ENCODE measurements at places on chromosomes 3 and 15.

DNA sequence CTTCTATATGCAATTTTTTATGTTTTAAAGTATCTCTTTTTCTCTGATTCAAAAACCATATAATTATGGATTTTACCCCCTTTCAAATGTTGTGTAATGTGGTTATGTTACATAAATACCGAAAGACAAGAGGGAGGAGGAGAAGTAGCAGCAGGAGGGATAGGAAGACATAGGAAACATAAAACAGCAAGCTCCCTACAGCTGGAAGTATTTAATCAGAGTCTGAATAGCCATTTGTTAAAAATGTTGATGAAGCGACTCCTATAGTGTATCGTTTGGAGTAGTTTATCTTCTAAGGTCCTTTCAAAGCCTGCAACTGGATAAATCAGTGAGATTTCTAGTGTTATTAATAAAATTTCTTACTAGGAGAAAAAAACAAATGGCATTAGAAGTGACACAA, 598.1 kb upstream of the GOLIM4 start:
- DNase-seq, result no peak

- no peak for DNase-seq
These were observed 182.3 kb upstream of the LPP start for GRCh38 chr3:187971629-187972028.

DNA sequence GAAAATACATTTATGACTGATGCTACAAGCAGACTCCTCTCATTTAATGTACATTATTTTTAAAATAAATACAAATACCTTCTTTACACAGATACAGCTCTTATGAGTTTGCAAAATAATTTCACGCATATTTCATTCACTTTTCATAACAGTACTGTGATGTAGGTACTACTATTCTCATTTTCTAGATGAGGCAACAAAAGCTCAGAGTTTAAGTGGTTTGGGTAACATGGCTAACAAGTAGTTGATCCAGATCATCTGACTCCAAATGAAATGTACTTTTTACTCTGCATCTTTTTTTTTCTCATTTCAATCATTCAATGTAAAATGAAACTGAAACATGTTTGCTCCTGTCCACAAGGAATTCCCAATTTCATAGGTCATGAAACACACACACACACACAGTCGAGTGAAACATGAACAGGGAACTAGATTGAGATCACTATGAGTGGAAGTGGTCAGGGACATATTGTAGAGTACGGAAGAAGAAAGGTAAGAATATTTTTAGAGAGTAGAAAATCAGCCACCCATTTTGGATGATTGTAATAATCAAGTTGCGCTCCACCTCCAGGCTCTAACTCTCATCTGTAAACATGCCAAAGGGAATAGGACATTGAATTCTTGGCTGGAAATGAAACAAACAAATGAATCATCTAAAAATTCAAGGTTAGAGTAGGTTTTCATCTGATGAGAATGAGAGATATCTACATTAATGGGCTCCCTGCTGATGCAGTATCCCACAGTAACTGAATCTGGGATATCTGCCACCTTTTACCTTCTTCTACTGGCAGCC, 92.4 kb downstream of the CLDN1 start:
- DNase-seq, result no peak

DNA sequence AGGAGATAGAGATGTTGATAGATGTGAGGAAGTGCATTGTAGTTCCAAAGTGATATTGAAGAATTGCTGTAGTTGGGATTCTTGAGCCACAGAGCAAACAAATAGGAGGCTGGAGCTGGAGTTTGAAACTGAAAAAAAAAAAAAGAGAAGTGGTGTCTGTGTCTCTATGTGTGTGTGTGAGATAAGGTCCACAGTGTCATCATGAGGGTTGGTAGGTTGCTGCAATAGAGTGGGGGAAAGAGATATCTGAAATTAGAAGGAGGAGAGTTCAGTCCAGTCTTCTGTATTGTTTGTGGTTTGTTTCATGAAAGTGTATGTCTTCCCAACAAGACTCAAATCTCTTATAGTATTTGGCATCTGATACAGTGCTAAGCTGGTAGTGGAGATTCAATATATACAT, 37.3 kb upstream of the CACNA1D start:
- no peak for DNase-seq

DNA sequence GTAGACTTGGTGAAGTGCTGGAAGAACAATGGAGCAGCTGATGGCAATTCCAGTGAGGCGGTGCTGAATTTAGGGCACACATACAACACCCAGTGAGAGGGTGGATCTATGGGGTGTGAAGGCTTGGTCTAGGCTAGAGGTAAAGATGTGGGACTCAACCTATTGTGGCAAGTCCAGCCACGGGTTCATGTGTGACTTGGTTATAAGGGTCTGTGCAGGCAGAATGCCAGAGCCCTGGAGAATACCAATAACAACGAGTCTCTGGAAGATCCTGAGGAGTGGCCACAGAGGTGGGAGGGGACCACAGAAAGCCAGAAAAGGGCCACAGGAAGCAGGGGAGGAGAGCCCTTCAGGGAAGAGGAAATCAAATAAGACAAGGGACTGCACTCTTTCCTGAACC, 55.0 kb downstream of the VGLL4 start:
- DNase-seq, result no peak
